ENCODE measurements at places on chromosomes 1 and 21.

GRCh38 chr1:1889847-1890505 is 911 bp downstream of the GNB1 start:
- DNase-seq, result peak; percentile 50

- peak; percentile 81 for DNase-seq
Measured at GRCh38 chr1:228646717-228647522, 88.4 kb upstream of the RHOU start.

DNA sequence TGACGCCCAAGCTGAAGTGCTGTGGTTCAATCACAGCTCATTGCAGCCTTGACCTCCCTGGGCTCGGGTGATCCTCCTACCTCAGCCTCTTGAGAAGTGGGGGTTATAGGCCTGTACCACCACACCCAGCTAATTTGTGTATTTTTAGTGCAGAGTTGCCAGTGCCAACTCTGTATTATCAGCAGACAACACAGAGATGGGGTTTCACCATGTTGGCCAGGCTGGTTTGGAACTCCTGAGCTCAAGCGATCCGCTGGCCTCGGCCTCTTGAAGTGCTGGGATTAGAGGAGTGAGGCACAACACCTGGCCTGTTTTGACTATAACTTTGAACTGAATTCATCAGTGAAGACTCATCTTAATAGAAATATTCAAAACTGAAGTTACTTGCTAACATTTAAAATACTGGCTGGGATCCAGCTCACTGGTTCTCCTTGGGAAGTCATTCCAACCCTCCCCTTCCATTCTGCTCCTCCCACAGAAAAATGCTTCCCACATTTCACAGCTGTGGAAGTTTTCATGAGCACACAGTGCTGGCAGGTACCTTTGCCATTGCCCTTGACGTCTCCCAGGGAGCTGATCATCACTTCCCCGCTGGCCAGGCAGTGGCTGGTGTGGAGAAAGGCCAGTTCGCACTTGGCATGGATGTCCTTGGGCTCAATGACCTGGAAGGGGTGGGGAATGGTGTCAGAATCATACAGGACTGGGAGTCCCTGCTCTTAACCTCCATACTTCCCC is 4.7 kb downstream of the SELENBP1 start:
- no peak for DNase-seq

GRCh38 chr1:181073638-181074037 is 14.9 kb upstream of the IER5 start:
- DNase-seq, result peak; percentile 45

- DNase-seq, result peak; percentile 57
Measured at GRCh38 chr1:215526147-215526845, 40.8 kb upstream of the KCTD3 start.

DNA sequence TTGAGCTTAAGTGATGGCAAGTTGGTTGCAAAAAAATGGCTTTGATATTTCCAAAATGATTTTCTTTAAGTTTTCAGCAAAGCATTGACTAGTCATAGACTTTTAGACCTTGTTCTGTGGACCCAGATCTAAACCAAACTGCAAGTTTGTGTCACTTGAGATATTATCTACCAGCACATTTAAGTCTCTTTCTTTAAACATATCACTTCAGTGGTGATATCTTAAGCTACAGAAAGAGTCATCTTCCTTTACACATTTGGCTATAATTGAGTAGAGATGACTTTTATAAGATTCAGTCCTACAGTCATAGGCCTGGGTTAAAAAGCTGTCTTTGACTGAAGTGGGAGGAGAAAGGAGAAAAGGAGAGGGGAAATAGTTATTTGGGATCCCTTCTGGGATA is 95.2 kb downstream of the RUNX1 start:
- no peak for DNase-seq

DNA sequence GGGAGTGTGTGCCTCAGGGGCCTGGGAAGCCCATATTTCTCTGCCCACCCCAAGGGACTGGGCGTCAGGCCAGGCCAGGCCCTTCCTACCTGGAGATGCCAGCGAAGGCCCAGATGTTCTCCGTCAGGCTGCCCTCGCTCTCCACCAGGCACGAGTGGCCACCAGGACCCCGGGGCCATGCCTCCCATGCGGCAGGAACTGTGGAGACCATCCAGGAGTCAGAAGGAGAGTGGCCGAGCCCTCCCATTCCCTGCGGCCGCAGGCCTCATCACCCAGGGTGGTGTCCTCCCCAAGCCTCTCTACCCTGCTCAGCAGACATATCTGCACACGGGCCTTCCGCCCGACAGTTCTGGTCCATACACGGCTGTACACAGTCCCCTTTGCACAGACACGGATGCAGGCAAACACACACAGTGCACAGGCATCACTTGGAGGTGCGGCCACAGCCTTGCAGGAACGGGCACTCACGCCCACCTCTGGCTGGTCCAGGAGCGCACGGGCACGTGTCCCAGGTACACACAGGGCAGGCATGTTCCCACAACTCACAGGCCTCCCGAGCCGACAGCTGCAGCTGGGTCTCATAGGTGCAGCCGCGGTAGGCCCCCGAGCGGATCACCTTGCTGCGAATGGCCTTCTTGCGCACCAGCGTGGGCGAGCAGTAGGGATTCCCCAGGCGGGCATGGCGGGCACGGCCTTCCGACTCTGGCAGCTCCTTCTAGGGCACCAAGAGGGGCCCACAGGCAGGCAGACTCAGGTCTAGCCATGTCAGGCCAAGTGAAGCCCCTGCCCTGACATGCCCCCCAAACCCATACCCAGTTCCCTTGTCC is 5.9 kb upstream of the KIF17 start:
- DNase-seq, result no peak

GRCh38 chr1:50667710-50668356 is 244.6 kb upstream of the DMRTA2 start:
- DNase-seq, result no peak

DNA sequence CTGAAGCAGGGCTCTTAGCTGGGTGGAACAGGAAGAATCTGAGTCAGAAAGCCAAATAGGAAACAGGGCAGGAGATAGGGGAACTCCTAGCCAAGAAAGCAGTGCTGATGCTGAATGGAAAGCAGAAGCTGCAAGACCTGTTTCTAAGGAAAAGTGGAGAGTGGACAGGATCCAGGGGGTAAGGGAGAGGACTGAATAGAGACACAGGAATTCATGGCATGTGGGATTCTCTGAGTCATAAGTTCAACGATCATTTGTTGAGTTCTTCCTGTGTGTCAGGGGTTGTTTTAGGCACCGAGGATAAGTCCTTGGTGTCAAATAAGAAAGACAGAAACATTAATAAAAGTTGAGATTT is 153.8 kb upstream of the FGGY start:
- peak; percentile 94 for DNase-seq

- DNase-seq, result no peak
Measured at GRCh38 chr21:26246073-26246472, 75.5 kb upstream of the APP start.

DNA sequence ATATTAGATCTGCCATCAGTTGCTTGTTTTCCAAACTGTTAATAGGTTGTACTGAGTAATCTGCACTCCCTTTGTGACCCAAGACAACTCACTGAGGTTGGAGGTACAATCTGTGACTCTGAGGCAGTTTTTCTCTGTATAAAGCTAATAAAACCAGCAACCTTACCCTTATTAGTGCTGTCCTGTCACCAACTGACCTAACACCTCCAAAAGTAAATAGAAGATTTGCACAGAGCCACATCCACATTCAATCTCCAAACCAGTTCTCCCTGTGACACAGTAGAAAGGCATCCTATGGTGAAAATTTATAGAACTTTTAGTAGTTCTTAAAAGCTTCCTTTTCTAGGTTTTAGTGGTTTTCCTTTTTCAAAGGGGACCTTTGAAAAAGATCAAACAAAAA is 140.4 kb upstream of the ADGRL2 start:
- peak; percentile 39 for DNase-seq

DNA sequence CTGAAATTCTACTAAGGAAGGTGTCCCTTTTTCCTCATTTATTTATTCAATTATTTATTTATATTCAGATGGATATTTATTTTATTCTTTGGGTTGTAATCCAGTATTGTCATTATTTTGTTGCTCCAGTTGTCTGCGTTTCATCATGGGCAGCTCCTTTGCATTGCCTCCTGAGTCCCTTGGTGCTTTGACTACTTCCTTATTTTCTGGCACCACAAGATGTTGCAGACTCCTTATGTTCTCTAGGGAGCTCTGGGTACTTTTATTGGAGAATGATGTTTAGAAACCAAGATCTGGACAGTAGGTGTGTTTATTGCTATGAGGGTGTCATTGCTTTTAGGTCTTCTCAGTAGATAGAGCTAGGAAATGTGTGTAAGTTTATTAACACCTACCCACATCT is 59.9 kb upstream of the ERRFI1 start:
- DNase-seq, result no peak

DNA sequence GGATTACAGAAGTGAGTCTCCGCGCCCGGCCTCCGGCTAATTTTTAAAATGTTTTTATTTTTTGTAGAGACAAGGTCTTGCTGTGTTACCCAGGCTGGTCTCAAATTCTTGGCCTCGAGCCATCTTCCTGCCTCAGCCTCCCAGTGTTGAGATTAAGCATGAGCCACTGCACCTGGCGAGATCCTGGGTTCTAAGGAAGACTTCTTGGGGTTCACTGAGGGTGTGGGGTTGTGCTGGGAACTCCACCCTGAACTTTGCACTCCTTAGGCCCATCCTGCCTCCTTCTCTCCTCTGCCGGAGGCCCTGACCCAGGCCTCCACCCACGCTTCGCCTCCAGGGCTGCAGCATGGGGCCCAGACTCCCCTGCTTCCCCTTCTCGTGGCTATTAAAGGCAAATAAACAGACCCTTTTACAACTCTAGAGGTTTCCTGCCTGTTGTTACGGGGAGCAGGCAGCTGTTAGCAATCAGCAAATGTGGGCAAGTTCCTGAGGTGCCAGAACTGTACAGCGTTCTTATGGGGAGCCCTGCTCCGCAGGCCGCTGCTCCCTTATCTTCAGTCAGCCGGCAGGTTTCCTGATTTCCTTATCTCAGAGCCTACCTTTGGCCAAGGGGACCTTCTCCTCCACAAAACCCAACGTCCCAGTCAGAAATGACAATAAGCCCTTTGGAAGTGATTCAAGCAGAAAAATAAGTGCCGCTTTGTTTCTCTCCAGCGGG is 41.0 kb upstream of the LIN9 start:
- no peak for DNase-seq

DNA sequence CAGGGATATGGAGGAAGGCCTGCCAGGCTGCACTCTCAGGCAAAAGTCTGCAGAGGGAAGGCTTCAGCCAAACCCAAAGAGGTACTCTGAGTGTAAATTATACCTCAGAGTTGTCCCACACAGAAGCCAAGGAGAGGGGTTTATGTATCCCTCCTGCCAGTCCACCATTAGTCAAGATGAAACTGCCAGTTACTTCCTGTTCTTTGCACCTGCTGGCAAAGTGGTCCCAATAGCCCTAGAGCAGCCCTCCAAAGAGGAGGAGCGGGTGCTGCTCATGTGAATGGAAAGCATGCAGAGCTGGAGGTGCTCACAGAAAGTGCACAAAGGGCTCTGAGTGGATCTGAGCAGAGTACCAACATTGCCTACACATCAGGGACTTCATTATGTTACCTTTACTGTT is 37.1 kb upstream of the MCOLN3 start:
- DNase-seq, result no peak

DNA sequence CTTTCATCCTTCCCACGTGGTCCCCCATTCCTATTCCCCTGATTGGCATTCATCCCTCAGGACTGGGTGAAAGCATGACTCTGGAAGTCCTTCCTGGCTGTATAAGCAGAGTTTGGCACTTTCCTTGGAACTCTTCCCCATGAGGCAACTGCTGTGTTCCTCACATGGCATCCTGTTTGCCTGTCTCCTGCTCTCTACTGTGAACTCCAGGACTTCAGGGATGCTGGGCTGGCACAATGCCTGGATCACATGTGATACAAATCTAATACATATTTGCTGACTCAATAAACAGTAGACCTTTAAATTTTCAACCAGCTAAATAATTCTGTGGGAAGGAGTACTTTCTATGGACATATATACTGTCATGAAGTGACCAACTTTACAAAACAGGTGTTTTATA is 46.8 kb upstream of the EDEM3 start:
- DNase-seq, result peak; percentile 11

GRCh38 chr1:118147522-118147921 is 37.5 kb downstream of the SPAG17 start:
- peak; percentile 43 for DNase-seq

DNA sequence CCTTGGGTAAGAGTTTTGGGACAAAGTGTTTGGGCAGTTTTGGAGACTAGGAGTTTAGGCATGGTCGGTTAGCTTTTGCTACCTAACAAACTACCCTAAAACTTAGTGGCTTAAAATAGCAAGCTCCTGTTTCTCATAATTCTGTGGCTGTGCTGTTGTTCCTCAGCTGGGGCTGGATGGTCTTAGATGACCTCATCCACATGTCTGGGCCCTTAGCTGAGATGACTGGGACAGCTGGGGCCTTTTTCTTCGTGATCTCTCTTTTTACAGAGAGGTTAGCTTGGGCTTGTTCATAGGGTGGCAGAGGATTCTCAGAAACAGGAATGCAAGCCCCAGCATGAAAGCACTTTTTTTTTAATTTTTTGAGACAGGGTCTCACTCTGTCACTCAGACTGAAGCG is 6.6 kb downstream of the ATP1A4 start:
- DNase-seq, result no peak

DNA sequence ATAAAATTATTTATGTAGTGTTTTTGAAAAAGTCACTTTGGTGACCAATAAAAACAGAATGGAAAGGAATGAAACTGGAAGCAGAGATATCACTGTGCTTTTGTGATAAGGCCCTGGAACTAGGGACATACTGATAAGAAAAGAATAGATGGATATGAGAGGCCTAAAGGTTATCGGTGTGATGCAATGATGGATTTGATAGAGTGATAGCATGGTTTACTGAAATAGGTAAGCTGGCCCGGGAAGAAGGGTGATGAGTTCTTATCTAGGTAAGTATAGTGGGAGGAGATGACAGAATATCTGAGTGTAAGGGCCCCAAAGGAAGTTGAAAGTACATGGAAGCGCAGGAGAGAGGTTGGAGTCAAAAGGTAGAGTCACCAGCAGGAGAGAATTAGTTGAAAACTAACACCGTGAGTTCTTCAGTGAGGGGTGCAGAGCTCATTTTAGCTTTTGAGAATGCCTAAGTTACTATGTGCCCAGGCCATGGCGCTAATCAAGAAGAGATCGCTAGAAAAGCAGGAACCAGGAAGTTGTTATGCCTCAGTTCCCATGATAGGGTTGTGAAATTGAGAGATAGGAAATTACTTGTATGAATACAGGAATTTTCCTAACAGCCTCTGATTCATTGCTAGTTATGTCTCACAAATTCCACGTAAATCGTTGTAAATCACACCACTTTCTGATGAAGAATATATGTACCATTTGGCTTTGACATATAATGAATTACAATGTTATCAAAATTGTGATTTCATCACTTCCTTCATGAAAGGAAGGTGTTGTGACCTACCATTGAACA is 115.3 kb downstream of the PLA2G4A start:
- no peak for DNase-seq

- no peak for DNase-seq
Measured at GRCh38 chr21:45611296-45611695, 32.2 kb upstream of the PCBP3 start.
